ENCODE measurements at places on chromosomes 7 and 10.

- DNase-seq, result no peak
These were observed 54.0 kb upstream of the PRSS58 start for GRCh38 chr7:142311876-142312275.

- DNase-seq, result no peak
These were observed 2.0 kb downstream of the AGAP3 start for GRCh38 chr7:151088019-151088855.

DNA sequence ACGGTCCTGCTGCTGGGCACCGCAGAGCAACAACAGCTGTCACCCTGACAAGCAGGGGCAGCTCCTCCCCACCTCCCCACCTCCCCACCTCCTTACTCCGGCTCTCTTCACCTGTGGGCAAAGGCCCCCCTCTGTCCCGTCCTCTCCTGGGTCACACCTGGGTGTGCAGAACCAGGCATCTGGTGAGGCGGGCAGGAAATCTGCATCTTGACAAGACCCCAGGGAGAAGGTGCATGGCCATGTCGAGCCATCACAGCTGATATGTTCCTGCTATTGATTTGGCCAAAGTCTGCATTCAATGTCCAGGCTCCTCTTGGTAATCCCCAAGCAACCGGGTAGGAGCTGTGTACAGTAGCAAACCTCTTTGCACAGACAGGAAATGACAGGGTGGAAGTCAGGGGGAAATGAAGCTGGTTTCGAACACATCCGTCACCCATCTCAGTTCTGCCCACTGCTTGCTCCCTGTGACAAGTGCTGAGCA, 554.2 kb downstream of the DNAJB6 start:
- DNase-seq, result peak; percentile 39

DNA sequence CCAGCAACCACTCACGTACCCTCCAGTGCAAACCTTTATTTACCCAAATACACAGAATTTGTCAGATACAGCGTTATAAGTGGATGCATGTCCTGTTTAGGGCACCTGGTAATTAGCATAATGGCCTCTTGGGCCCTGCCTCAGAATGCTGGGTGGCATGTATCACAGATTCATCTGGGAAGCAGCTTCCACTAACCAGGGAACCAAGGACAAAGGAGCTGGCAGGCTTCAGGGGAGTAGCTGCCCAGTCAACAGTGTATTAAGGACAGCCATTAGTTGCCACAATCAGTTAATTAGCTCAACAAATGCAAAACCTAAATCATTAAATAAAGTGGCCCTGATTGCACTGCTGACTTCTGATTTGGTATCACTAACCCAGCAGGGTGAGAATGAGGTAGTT, 105.7 kb downstream of the RAPGEF5 start:
- DNase-seq, result no peak
